ENCODE measurements at places on chromosomes 5 and 9.

GRCh38 chr5:173823721-173824567 is 64.2 kb upstream of the CPEB4 start:
- no peak for DNase-seq

DNA sequence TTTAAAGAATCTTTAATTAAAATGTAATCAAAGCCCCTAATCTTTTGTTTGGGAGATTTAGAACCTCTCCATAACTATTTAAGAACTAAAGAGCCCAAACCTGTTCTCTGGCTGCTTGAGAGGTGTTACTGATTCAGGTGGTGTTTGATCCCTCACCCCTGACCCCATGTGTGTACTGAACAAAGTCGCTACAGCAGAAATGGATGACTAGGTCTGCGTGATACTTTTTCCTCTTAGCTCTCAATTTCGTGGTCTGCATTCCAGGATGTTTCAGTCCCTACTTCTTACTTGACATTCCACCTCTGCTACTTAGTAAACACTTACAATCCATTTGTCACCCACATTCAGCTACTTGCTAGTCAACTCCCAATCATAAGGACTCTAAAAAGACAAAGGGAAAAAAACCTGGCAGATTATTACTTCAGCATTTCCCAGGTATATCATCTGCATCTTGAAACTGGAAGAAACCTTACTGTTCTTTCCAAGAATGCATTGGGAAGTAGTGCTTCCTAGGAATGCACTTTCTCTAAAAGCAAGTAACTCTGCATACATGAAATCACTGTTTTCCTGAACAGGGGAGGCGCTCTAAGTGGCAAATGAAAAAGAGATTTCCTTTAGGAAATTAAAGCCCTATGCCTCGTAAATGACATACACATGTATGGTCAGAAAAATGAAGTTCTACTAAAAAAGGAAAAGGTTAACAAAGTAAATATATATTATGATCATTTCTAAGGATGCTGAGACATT is 1091.6 kb downstream of the PTPRD start:
- DNase-seq: no peak

- no peak for DNase-seq
These were observed 19.7 kb upstream of the OR2K2 start for GRCh38 chr9:111349766-111350165.

DNA sequence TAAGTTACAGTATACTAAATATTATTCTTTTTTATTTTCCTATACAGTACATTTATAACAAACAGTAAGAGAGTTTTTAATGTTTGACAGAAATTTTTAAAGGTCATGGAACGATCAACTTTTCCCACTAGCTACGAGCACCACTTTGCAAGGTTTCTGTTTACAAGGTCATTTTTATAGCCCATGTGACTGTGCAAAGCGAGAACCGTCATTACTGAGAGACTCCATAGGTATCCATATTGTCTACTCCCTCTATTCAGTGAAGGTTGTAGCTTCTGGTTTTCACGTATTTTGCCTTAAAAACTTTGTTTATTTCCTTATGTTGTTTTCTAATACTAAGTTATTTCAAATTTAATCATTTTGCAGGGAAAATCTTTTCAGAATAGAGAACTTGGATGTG is 186.3 kb upstream of the RGMB start:
- no peak for DNase-seq

DNA sequence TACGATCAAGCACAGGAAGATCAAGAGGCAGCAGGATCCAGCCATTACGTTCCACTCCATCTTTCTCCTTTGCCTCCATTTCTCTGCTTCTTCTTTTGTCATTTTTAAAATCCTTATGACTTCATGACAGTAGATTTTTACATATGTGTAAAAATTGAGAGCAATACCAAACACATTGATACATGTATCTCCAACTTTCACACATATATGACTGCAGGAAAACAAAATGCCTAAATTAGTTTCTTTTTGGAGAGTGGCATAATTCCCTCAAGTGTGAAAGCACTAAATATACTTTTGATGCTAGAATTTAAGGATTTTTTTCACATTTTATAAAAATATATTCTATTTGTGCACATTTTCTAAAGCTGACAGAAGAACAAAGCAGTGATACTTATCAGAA is 8.6 kb upstream of the ZNF608 start:
- no peak for DNase-seq

DNA sequence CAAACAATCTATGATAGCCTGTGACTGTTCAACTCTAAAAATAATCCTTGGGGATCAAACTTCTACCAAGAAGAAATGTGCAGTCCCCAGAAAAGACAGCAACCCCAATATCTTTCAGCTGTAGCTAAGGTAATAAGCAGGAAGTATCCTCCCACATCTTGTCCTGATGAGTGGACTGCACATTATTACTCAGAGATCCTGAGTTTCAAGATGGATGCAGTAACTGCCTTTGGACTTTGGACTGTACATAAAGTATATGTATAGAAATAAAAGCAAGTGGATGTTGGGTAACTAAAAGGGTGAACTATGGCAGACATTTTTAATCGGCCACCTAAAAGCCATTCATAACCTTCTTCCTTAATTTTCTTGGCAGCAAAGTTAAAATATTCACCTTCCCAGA is 45.1 kb downstream of the SMIM23 start:
- no peak for DNase-seq

DNA sequence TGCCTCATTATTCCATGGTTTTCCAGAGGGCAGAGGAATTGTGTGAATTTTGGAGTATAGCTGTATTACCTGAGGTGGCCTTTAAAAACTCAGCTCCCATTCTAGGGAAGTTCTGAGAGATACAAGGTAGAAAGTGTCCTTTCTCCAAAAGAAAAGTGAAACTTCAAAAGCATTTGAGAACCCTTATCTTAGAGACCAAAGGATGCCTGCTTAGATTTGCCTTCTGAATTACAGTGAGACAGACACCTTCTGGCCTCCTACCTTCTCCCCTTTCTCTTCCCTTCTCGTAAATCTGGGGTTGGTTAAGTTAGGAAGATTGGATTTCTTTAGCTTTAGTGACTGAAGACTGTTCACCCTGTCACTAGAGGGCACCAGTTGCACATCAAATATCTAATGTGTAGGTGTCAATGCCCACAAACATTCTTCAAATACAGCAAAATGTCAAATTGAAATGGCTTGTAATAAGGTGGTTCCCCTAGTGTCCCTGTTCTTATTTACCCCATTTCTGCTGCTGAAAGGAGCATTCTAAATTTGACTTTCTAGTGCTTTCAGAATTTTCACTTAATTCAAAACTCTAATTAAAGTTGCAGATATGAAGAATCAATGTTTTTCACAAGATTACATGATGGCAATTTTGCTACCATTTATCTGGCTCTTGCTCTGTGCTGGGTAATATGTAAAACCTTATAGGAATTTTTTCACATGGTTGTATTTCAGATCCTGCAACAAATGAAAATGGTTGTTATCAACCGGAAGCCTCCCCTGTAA is 46.7 kb downstream of the PRRC1 start:
- no peak for DNase-seq

DNA sequence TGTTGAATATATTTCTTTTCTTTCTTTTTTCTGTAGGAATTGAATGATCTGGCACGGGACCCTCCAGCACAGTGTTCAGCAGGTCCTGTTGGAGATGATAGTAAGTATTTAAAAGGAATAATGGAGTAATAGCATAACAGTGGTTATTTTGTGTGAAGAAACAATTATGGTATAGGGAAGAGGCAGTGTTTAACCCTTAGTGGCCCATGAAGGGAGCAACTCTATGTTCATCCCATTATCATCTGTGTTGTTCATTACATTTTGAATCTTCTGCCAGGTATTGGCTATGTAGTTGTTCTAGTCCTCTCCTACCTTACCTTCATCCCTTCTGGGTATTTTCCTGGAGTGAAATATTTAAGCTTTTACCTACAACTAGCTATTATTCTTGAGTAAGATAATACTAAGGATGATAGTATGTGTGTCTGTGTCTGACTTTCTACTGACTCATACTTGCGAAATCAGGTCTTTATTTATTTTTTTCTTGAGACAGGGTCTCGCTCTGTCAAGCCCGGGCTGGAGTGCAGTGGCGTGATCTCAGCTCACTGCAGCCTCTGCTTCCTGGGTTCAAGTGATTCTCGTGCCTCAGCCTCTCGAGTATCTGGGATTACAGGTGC is 39.3 kb downstream of the UBE2D2 start:
- no peak for DNase-seq

- DNase-seq: no peak
These were observed 486.7 kb downstream of the EFNA5 start for GRCh38 chr5:107184066-107184465.

GRCh38 chr5:90477073-90477472 is 2.4 kb downstream of the POLR3G start:
- DNase-seq: no peak

GRCh38 chr9:99076483-99077171 is 28.3 kb upstream of the TGFBR1 start:
- DNase-seq: no peak

DNA sequence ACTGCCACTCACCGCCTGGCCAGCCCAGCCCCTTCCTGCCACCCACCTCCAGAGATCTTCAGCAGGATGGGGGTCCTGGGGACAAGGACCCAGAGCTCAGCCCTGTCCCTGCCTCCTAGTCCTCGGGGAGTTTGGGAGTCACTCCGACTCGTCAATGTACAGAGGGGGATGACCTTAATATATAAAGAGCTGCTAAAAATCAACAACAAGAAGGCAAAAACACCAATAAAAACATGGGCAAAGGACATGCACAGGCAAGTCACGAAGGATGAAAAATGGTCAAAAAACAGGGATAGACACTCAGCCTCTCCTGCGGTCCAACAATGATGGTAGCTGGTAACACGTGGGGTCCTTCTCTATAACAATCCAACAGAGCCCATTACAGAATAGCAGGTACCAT is 4.7 kb upstream of the ASB6 start:
- no peak for DNase-seq

GRCh38 chr9:68777070-68777763 is 72.2 kb downstream of the PIP5K1B start:
- no peak for DNase-seq

DNA sequence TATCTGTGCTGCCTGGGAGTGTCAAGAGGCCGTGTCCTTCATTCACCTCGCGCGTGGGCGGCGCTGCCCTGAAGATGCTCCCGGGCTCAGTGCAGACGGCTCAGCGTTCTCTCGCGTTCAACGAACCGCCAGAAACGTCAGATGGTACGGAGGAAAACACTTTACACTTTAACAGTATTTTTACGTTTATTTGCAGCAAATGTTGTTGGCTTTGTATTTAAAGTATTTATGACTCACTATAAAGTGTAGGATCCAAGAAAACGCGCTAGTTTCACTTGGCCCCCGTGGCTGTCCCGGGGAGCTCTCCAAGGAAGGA is 544 bp upstream of the ERCC6L2 start:
- DNase-seq: no peak

- no peak for DNase-seq
These were observed 62.9 kb upstream of the PANK3 start for GRCh38 chr5:168642019-168642418.

- no peak for DNase-seq
These were observed 78.2 kb downstream of the FAM114A2 start for GRCh38 chr5:153960269-153961215.

- DNase-seq: no peak
These were observed at the start of gene INSL6 for GRCh38 chr9:5185220-5185840. TSS of gene INSL6 (minus strand) at chr9:5185639. CDS start at chr9:5185602, 37 bp downstream.

- no peak for DNase-seq
These were observed at the start of gene PCDHA5 for GRCh38 chr5:140821375-140822280. TSS of gene PCDHA5 (plus strand) at chr5:140821613.

DNA sequence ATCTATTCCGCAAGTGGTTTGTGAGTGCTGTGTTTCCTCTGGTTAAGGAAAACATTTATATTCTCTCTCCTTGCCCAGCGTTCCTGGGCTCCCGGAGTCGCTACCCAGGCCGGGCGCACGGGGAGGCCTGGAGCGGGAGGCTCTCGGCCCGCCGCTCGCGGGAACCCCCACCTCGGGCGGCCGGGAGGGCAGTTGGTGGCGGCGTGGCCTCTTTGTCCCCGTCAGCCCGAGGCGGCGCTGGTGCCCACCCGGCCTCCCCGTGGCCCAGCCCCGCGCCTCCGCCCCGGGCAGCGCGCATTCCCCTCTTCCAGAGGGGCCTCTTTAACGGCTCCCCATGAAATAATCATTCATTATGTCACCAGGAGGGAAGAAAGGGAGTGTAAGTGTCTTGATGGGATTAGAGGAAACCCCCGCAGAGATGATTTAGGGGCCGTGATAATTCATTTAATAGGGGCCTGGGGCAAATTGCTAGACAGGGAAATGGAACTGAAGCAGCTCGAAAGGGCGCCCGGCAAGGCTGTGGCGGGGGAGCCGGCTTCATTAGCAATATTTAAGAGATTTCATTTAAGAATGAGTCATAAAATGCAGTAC is 181.9 kb upstream of the TBCA start:
- DNase-seq: no peak

DNA sequence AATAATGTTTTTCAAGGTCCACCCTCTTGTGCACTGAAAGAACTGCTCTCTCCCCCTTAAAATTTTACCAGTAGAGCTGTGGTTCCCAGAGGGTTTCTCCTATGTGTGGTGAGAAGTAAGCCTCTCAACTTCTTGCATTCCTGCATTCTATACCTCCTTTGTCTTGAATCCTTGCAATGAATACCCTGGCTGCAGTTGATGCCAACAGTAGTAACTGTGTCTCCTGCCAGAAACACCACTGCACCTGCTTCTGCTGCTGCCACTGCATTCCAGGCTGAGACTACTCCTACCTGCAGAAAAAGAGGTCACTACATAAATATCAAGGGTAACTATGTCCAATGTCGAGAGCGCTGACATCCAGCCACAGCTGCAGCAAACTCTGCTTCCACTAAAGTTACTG is 203.7 kb downstream of the TMEM167A start:
- DNase-seq: no peak

- DNase-seq: no peak
These were observed at the start of gene HTR4 for GRCh38 chr5:148653836-148654781. TSS of gene HTR4 (minus strand) at chr5:148654527. CDS start at chr5:148637014, 17,513 bp downstream.

DNA sequence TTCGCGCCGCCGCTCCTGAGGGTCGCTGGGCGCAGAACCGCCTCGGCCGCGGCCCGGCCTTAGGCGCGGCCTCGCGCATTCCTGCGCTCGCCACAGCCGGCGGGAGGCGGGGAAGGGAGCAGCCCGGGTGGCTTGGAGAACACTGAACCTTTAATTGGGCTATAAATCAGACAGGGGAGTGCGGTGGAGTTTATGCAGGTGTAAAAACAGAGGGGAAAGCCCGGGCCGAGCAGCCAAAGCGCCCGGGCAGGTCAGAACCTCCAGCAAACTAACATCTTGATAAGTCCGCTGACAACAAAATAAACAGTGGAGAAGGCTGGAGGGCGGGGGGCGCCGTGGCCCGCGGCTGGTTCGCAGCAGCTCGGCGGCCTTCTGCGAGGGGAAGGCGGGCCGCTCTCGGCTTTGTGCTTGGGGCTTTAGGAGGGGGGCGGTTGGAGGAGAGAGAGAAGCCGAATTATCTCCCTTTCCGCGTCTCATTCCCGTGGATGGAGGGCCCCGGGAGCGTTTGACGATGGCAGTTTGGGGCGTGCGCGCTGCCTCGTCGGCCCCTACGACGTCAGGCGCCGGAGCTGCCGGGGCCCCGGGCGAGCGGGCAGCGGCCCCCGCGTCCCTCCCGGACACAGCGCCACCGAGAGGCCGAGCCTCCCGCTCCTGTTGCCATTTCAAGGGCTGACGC is 11.3 kb downstream of the FOXD1 start:
- DNase-seq: no peak

Measured in activated naive CD8-positive, alpha-beta T cell treated with anti-CD3 and anti-CD28 coated beads, Interleukin-2, amount 50 U/mL, for 16 hours (primary cell).